ENCODE measurements at places on chromosomes 4 and X.

GRCh38 chr4:147761218-147761883 lies 29.5 kb downstream of the ARHGAP10 start:
- no peak for DNase-seq

- no peak for DNase-seq
Observed at GRCh38 chr4:79949178-79949577, 123.9 kb downstream of the ANTXR2 start.

DNA sequence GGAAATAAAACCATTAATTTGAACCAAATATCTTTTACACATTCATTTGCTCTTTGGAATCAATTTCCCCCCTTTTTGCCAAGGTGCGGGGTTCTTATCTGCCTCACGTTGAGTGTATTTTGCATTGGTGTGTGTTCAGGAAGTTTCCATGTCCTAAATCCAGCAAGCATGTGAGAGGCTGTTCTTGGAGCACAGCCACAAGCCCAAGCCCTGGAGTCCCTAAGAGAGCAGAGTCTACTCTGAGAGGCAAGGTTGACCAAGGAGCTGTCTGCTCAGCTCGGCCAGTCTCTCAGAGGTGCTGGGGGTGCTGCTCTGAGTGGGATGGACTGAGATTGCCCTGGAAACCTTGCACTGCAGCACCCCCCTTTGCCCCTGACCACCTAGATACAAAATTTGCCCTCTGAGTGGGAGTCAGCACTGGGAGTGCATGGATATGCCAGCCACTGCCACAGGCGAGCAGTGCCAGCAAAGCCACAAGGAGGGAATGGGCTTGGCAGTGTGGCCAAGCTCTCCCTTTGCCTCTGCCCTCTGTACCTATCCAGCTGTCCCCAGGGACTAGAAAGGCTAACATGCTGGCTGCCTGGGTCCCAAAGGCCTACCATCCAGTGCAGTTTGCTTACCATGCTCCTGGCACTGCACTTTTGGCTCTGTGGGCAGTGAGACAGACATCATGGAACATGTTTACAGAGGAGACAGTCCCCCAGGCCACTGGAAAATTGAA lies 20.5 kb upstream of the FAM193A start:
- no peak for DNase-seq

DNA sequence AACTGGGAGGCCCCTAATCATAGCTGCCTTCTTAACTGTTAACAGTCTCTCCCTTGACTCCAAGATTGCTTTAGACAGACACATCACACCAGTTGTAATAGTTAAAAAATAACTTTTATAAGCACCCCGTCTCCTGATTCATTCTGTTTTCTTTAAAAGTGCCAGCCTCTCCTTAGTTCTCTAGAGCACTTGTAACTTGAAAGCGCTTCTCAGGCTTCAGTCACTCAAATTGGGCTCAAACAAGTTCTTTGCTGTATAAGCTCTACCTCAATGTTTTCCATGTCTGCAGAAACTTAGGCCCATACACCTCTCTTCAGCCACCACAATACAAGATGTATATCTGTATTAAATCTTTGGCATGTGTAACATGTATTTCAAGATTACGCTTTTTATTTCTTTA lies 169.6 kb downstream of the GABRG1 start:
- DNase-seq: no peak

- DNase-seq: no peak
Observed at GRCh38 chr4:100362366-100362765, 155.5 kb downstream of the EMCN start.

GRCh38 chr4:8189551-8190466 lies 9.3 kb upstream of the SH3TC1 start:
- DNase-seq: no peak

- no peak for DNase-seq
Observed at GRCh38 chrX:101208152-101208905, 11.3 kb upstream of the DRP2 start.

DNA sequence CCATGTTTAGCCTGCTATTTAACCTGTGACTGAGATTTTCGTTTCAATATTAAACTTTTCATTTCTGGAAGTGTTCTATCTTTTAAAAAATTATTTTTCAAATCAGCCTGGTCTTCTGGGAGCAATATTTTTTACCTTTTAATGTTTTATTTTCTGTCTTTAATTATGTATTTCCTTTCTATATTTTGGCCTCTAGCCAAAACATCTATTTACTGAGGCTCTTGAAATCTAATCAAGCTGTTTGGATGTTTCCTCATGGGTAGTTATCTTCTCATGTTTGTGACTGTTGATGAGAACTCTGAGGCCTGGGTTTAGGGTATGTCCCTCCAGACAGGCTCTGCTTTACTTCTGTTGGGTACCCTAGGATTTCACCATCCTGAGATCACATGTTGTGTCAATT lies 10.3 kb upstream of the SLC10A4 start:
- DNase-seq: no peak

DNA sequence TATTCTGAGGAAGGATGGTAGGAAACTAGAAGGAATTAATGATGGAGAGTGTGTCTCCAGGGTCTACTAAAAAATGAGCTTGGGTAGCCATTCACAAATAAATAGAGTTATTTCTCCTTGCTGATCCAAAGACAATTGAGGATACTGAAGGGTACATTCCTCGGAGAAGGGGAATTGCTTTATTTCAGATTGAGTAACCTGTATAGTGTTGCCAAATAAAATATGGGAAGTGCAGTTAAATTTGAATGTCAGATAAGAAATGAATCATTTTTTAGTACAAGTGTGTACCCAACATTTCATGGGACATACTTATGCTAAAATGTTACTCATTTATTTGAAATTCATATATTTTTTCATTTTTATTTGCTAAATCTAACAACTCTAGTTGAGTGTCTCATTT lies 16.0 kb upstream of the VSIG1 start:
- DNase-seq: no peak

DNA sequence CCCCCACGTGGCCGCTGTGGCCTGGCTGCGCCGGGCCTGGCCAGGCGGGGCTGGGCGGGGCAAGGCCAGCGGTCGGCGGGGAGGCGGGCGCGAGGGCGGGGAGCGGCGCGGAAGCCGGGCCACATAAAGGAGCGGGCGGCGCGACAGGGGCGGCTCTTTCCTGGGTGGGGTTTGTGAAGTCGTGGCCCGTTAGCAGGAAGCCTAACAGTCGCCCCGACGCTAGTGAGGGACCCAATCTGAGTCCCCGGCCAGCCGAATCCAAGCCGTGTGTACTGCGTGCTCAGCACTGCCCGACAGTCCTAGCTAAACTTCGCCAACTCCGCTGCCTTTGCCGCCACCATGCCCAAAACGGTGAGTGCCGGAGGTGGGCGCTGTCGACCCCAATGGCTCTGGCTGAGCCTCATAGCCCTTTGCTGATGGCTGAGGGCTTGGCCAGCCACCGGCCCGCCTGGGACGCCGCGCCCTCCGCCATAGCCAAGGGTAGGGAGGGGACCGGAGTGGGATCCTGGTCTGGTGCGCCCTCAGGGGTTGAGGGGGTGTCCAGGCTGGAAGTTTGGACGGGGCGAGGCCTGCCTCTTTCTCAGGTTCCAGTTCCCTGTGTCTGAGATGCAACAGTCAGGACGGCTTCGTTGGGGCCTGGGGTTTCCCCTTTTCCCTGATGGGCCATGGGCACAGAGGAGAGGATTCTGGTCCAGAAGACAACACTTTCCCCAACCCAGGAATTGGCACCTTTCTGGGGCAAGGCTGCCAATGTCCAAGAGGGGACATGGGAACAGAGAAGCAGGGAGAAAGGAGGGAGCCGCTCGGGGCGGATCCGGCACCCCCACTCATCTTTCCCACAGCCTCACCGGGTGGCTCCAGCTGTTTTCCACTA lies at the start of gene MSN:
MSN (plus strand) TSS at position 152 of the 874 bp plus-strand sequence; CDS start at position 340, 188 bp downstream.
- peak; percentile 19 for DNase-seq

- peak; percentile 6 for DNase-seq
Observed at GRCh38 chr4:158496030-158496741, 25.5 kb upstream of the RXFP1 start.

- no peak for DNase-seq
Observed at GRCh38 chr4:89300060-89300459, 7.5 kb downstream of the GPRIN3 start.

- no peak for DNase-seq
Observed at GRCh38 chr4:34566091-34566490, 1678.2 kb downstream of the ARAP2 start.

DNA sequence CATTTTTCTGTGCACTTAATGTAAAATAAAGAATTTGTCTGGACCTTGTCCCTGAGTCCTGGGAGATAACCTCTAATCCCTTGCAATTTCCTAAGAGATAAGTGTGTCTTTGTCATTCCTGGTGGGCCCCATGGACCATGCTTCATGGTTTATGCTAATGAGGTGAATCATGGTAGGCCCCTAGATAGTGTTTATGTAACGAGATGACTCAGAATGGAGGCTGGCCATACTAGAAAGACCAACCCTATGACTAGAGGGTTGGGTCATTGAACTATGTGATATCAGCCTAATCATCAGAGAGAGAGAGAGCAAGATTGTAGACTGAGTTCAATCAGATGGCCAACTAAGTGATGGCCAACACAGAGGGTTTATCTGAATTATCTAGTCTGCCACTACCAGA lies 64.2 kb upstream of the NHSL2 start:
- no peak for DNase-seq

DNA sequence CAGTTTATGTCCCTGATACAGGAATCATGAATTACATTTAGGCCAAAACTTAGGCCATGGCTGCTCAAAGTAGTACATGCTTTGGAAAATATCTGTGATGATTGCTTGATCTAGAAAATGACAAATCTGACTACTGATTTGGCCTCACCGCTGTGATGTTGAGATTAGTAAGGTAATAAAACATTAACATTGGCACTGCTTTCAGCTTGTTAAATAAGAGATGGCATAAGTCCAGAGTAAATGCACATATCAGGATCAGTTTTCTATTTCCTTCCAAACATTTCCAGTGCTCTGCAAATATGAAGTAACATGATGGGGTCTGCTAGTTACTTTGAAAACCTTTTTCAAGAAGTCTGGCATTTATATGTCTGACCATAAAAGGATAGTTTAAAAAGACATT lies 687.3 kb upstream of the ACTRT1 start:
- no peak for DNase-seq

GRCh38 chr4:75490155-75490554 lies 24.0 kb downstream of the RCHY1 start:
- DNase-seq: no peak

DNA sequence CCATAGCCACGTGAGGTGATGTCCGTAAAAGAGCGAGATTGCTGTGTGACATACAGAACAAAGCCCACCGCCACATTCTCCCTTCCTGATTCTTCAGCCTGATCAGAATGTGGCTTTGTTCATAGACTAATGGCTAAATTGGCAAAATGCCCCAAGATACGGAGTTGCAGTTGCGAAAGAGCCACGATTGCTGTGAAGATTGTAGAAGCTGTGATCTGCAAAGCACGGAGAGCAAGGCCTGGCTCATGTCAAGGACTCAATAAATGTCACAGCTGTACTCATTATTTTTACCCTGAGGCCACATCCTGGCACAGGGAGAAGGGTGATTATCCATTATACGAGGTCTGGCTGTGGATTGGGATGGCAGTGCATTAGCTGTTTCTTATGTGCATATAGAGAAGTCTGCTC lies 34.2 kb downstream of the ARSD start:
- no peak for DNase-seq

DNA sequence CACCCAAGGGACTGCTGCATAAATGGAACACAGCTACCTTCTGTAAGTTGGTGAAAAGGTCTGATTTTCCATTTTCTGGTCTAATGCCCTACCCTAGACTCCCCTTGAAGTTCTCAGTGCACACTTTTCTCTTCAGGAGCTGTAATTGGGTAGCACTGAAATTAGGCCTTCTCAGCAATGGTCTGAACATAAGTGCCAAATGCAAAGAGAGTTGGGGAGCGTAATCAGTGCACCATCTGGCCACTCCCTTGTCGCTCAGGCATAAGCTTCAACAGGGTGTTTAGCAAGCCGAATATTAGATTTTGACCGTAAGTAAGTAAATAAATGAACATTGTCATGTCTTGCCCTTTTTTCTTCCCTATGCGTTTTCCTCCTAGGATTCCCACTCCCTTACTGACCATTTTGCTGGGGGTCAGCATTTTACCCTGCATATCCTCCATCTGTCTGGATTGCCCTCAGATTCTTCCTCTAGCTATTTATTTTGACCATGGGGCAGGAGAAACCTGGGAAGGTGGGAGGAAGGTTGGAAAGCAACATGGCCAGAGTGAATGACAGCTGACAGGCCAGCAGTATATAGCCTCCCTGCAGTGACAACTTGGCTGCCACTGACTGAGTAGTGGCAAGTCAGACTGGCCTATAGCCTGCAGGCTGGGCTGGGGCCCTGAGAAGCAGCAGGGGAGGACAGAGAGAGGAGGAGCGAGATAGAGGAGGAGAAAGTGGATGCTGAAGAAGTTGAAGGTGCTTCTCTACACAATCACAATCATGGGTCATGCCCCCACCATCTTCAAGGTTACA lies 2.7 kb downstream of the NHSL2 start:
- DNase-seq: no peak

- DNase-seq: no peak
Observed at GRCh38 chrX:138229718-138230117, 481.8 kb downstream of the FGF13 start.

- DNase-seq: no peak
Observed at GRCh38 chr4:160826339-160826679, 1337.5 kb downstream of the FSTL5 start.

DNA sequence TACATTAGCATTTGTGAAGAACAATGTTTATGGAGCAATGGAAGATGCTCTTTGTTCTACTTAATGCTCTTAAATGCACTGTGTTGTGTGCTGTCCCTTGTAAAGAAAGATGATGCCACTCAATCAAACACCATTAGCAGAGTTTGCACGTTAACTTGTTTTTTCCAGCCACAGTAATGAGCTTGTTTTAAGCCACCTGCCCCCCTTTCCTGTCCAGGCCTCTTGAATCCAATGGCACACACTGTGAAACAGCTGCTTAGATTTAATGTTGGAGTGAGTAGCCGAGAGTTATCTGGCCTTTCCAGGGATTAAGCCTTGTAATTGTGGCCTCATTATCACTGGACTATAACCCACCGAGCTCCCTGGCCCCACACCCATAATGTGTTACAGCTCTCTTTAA lies 86.0 kb downstream of the PAK3 start:
- no peak for DNase-seq

DNA sequence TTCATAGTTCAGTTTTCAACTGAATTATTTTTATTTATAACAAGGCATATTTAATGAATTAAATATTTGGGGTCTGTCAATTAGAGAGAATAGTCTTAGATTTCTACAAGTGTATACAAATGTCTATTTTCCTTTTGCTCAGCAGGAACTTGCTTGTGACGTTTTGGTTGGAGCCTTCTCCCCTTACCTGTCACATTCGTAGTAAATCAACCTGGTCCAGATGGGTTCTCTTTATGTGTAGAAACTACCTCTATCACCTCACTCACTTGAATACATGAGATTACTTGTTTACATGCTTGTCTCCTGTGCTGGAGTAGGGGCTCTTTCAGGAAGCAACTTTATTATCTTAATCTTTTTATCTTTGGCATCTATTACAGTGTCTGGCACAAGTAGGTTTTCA lies 938.3 kb upstream of the IGFBP7 start:
- no peak for DNase-seq

Data from NCI-H1694 (cell line).